ENCODE measurements at places on chromosomes 16 and 17.

- DNase-seq, result no peak
These were observed 1.9 kb downstream of the PRSS54 start for GRCh38 chr16:58292886-58293285.

GRCh38 chr17:46053911-46054534 is 55.0 kb downstream of the STH start:
- DNase-seq, result no peak

GRCh38 chr16:58661199-58661830 is 23.3 kb downstream of the SLC38A7 start:
- DNase-seq, result peak; percentile 62

GRCh38 chr17:55926276-55926990 is 175.6 kb downstream of the PCTP start:
- DNase-seq, result no peak

DNA sequence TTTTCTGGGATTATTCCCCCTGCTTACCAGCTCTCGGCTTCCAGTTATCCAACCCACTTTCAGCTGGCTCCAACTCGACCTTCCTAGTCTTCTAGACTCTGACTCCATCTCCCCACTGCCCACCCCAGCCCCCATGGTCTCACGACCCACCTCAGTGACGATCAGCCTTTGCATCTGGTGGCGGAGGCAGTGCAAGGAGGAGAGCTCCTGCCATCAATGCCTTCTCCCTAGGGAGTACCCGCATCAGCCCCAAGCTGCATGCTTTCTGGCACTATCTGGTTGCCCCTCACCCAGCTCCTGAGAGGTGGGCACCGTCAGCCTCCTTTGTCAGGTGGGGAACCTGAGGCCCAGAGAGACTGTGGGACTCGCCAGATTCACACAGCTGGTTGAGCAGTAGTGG is 72.6 kb upstream of the RPL38 start:
- no peak for DNase-seq

DNA sequence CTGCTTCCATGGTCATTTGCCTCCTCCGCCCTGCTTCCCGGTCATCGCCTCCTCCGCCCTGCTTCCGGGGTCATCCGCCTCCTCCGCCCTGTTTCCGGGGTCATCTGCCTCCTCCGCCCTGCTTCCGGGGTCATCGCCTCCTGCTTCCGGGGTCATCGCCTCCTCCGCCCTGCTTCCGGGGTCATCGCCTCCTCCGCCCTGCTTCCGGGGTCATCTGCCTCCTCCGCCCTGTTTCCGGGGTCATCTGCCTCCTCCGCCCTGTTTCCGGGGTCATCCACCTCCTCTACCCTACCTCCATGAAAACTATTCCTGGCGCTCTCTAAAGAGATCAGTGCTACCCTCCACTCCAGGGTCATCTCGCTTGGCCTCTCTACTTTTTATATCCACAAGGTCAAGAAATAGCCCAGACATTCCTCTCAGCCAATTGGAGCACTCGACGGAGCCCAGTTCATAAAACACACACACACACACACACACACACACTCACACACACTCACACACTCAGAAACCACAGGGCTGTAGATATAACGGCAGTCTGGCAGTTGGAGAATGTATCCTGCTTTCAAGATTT is 44.8 kb downstream of the TRARG1 start:
- no peak for DNase-seq

- DNase-seq, result no peak
These were observed 540.0 kb upstream of the SALL1 start for GRCh38 chr16:51691109-51691508.

DNA sequence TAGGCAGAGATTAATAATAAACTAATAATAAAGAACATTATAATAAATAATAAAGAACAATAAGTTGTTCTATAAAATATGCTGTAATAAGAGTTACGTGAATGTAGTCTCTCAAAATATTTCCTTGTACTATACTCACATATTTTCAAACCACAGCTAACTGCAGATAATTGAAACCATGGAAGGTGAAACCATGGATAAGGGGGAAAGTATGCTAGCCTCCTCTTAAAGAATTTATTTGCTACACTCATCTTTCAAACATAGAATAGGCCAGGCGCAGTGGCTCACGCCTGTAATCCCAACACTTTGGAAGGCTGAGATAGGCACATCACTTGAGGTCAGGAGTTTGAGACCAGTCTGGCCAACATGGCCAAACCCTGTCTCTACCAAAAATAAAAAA is 18.5 kb downstream of the CYTH1 start:
- DNase-seq, result no peak

DNA sequence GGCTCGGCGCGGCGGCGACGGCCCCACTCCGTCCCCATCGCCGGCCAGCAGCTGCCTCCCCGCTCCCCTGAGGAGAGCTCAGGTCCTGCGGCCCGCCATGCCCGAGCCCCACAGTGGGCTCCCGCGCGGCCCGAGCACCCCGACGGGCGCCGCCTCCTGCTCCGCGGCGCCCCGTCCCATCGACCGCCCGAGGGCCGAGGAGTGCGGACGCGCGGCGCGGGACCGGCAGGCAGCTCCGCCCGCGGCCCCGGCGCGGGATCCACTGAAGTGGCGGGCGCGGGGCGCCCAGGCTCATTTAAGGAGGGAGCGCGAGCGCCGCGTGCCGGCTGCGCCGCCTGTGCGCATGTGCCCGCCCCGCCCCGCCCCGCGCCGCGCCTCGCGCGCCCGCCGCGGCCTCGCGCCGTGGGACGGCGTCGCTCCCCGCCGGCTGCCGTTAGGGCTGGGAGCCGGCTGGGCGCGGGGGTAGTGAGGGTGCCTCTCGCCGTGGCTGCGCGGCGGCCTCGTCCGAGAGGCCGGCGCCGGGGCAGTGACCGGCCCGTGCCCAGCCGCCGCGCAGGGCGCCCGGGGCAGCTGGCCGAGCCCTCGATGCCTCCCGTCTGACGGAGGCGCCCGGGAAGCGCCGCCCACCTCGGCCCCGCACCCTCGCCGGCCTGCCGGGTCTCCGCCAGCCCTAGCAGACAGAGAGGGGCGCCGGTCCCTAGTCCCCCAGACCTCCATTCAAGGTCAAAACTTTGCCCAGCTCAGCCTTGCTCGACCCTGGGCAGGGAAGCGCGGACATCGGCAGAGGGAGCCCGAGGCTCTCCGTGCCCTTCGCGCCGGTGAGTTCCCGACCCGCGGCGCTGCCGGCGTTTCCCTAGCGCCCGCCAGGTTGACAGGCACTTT is at the start of gene NETO2:
TSS of gene NETO2 (minus strand) at position 269 of the 882 bp plus-strand sequence. CDS start 333 bp downstream, outside the sequence.
- no peak for DNase-seq
